Esophagus muscularis mucosa (tissue), 4 donors: ENCODE measurements at places on chromosomes 11 and 22. TPM values are rescaled to one million over a fixed set of nuclear protein-coding genes. Genes with fewer than 3 reads are reported as not detected.

HBG2 gene
- total RNA-seq, result not detected

SAA1 gene
- 1.2 TPM for total RNA-seq

PAMR1 gene
- 5.0 TPM for total RNA-seq

CSF2RB gene
- 7.5 TPM for total RNA-seq

SCT gene
- not detected for total RNA-seq

TMEM151A gene
- 0.50 TPM for total RNA-seq

XKR3 gene
- total RNA-seq, result not detected

CBLIF gene
- total RNA-seq, result not detected

GGTLC3 gene
- not detected for total RNA-seq

OR52E6 gene
- total RNA-seq, result not detected
